WTC11 (cell line): ENCODE measurements at places on chromosomes 11 and 22.

DNA sequence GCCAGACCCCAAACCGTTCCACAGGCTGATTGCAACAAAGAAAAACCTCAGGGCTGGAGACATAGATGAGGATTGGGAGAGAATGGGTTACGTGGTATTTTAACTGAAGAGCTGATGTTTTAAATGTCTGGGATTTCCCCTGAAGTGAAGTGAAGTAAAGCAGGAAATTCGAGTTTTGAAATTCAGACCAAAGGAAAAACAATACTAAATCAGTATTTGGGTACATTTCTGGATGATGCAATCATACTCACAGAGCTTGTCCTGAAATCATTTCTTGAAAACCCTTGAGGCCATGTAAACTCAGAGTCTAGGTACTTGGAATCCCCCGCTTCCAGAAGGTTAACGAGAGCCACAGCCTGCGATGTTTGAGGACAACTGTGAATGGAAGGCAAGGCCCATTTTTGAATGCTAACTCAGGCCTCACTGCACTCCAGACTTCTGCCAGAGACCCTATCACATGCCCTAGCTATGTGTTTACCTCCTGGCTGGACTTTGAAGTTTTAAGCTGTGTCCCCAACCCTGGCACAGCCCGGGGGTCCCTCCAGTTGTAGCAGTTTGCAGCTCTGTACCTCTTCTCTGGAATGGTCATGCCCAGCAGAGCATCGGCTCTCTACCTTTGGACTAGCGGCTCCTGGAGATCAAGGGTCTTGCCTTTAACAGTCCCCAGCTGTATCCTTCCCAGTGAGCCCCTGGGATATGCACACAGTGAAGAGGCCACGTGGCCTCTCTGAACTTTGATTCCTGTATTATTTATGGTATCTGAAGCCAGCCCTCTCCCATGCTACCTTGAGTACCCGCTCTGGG is 5.4 kb upstream of the FTH1 start:
- DNase-seq: no peak

GRCh38 chr11:830295-831117 is 2.2 kb upstream of the CD151 start:
- DNase-seq: peak; percentile 94

DNA sequence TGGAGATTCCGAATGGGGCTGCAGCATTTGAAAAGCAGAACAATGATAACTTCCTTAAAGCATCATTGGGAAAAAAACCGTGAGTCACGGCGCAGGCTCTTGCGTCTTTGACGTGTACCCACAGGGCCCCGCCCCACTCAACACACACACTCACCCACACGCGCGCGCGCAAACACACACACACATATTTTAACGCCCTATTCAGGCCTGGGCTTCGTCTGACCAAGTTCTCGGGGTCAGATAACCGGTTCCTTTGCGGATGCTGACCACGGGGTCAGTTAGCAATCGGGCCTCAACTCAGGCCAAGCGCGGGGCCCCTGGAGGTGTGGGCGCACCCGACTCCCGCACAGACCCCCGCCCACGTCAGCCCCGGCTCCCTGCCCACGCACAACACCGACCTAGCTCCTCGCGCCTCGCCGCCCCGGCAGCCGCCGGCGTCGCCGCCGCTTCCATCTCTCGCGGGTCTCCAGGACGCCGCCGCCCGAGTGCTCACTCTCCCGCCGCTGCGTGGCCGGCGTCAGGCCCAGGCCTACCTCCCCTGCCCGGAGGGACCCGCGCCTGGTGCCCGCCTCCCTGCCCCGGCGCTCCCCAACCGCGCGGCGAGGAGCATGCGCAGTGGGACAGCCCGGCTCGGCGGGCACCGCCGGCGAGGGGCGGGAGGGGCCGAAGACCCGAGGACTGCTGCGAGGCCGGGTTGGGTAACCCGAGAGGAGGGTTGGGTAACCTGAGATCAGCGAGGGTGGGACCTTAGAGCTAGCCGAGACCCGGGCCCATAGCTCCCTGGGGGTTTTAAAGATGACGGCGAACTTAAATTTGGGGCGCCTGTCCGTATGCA is at the start of gene SLC36A4:
TSS of gene SLC36A4 (minus strand) at position 612 of the 835 bp plus-strand sequence. CDS start at position 453, 159 bp downstream.
- peak; percentile 93 for DNase-seq

- no peak for DNase-seq
Observed at GRCh38 chr11:91866642-91867041, 358.0 kb upstream of the FAT3 start.

- DNase-seq: no peak
Observed at GRCh38 chr11:99423428-99423983, 402.8 kb downstream of the CNTN5 start.

DNA sequence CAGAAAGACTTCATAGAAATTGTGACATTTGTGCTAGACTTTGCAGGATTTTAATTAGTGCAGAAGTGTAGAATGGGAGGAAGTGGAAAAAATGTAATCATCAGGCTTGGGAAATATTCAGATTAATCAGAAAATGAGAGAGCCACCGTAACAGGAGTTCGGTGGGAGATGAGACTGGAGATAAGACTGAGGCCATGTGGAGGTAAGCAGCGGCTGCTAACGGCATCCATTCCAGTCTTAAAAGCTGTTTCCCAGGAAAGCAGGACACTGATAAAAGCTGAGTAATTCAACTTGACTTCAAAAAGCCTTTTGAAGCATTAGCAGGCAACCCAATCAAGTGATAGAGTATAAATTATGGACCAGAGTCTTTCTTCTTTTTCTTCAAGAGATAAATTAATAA is 369.9 kb downstream of the LUZP2 start:
- DNase-seq: no peak

DNA sequence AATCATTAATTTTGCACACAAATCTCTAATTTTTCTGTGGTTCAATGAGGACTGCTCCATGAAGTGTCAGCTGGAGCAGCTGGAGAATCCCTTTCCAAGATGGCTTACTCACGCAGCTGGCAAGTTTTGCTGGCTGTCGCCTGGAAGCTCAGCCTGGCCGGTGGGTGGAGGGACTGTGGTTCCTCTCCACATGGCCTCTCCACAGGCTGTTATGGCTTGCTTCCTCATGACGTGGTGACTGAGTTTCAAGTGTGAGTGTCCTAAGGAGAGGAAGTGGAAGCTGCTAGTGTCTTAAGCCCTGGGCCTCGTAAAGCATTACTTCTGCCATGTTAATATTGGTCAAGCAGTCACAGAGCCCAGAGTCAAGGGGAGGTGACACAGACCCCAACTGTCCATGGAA is 14.0 kb upstream of the NRIP3 start:
- DNase-seq: no peak

- DNase-seq: peak; percentile 30
Observed at GRCh38 chr11:124669193-124669592, 4.3 kb downstream of the SIAE start.
